ENCODE measurements at places on chromosomes 6 and 20. TPM values are rescaled to one million over a fixed set of nuclear protein-coding genes. Genes with fewer than 3 reads are reported as not detected.

DNA sequence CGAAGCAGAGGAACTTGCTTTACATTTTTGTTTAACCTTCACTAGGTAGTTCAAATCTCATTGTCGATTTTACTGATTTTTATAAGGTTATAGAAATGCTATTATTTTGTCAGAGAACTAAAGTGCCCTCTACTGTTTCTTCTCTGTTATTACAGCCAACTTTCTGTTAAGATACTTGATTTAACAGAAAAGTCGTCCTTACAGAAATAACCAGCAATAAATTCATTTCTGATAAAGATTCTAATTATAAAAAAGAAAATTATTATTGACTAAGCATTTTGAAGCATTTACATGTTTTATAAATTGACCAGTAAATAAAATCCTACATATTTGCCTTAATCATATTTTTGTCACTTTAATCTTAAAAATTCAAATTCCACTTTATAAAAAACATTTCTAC lies 60.8 kb downstream of the OGFRL1 start:
- peak; percentile 51 for DNase-seq

DNA sequence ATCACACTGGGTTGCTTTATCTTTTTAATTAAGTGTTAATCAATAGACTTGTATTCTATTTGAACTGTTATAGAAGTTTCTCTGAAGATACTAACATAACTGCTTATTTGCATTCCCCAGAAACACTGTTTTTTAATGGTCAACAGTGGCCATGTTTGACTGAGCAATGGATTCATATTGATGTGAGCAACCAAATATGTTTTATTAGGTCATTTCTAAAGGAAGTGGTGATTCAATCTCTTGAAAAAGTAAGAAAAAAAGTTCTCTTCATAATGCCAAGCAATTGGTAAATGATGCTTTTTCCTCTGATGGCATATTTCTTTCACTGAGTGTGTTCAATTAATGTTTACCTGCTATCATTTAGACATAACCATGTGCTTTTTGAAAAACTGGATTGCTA lies 593.0 kb upstream of the CITED2 start:
- DNase-seq: no peak

LY6G5B gene
- total RNA-seq: 0.36 TPM

- no peak for DNase-seq
Observed at GRCh38 chr6:89162047-89162371, 16.2 kb downstream of the PM20D2 start.

DNA sequence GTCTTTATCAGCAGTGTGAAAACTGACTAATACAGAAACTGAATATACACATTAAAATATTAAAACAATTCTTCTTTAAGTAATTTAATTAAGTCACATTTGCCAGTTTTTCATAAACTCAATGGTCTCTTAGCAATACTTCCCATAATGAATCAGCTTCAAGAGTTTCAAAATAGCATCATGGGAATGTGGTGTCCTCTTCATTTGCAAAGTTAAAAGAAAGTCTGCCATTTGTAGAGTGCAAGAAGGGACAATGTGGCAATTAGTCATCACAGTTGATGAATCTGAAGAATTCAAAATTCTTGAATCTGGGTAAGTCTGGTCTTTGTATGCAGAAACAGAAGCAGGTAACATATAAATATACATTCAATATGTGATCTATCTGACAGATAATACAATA lies 38.7 kb downstream of the SYNE1 start:
- DNase-seq: peak; percentile 17

DNA sequence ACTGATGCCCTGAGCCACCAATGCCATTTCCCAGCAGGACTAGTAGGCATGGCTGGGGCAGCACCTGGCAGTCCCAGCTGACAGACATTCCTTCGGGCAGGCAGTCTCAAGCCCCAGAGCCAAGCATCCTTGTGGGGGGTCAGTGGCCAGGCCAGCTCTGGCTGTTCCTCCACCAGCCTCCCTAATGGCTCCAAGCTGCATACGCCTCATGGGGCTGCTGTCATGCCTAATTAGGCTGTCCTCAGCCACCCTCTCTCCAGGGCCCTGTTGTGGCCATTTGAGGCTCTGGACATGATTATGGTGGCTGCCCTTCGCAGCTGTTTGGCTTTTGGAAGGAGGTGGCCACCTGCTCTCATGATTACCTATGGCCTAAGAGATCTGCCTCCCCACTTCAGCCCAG lies 79.4 kb downstream of the DLGAP4 start:
- no peak for DNase-seq

GRCh38 chr20:47334022-47334551 lies 22.4 kb downstream of the ZMYND8 start:
- peak; percentile 99 for DNase-seq

DNA sequence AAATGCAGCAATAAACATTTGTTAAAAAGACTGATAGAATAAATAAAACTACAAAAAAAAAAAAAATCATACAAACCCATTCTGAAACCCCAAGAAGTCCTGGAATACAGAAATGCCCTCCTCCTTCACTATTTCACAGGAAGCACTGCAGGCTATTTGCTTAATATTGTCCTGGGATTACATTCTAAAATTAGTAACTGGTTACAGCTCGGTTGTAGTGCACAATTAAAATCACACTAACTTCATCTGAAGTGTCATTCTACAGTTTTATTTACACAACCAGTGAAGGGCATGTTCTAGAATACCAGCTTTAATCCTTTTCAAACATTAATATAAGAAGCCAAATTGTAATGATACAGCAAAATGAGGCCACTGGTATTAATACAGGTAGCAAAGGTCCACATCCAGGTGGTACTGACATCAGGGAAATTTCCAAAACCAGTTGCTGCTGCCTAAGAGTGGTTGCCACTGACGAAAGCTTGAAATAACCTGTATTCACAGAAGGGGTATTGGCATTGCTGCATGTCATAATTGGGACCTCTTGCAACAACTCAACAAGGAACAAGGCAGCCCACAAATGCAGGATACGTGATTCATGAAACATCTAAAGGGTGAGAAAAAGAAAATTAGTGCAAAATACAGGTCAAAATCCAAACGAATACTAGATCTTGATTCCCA lies 26.9 kb downstream of the AKIRIN2 start:
- no peak for DNase-seq

EYA2 gene
- 0.10 TPM for total RNA-seq

- no peak for DNase-seq
Observed at GRCh38 chr6:79399499-79399898, 137.7 kb downstream of the LCA5 start.

DNA sequence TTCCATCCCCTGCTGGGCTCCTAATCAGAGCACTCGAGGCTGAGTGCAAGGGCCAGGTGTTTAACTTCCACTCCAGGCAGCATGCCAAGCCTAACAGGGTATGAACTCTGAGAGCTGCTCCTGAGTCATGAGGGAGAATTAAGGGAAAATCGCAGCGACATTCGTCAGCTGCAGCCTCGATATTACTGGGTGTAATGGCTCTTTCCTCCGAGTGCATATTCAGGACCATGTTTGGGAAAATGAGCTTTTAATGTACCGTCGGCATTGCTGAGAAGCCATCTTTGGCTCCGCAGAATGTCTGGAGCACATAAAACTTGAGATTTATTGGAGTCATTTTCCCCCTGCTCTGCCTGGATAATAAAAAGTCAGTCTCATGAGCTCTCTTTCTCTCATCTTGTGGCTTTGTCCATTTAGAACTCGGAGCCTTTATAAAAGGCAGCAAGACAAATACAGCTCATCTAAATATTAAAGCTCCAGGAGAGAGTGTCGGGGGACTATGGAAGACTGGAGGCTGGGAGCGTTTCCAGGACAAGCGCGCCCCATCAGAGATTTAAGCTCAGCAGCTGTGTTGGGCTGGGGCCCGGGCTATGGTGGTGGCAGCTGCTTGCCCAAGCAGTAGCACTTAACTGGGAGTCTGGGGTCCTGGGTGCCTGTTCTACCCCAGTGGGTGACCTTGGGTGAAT lies 103.7 kb downstream of the TOX2 start:
- DNase-seq: peak; percentile 99

CLVS2 gene
- not detected for total RNA-seq

Measured in RPMI7951 (cell line).